ENCODE measurements at places on chromosomes 12 and 14. TPM values are rescaled to one million over a fixed set of nuclear protein-coding genes. Genes with fewer than 3 reads are reported as not detected.

Gene CCDC184
- 2.2 TPM for total RNA-seq

Gene L3HYPDH
- total RNA-seq, result 56.8 TPM

Gene GPR135
- 4.9 TPM for total RNA-seq

Gene LTB4R
- total RNA-seq, result 2.7 TPM

Gene P2RX7
- 1.3 TPM for total RNA-seq

Gene SYNDIG1L
- total RNA-seq, result under 0.01 TPM

Gene PLEKHD1
- total RNA-seq, result 0.07 TPM

Gene SVOP
- not detected for total RNA-seq

Gene PLEKHG7
- total RNA-seq, result not detected

Gene E2F7
- 16.7 TPM for total RNA-seq

Gene CD4
- total RNA-seq, result 0.26 TPM

Gene ATL1
- total RNA-seq, result 4.0 TPM

Gene KLHL42
- 32.2 TPM for total RNA-seq

Gene RPL6
- 807 TPM for total RNA-seq

Gene SLC25A21
- total RNA-seq, result 0.39 TPM

Gene AVPR1A
- total RNA-seq, result 1.9 TPM

Gene ALX1
- not detected for total RNA-seq

Gene NPAS3
- 0.76 TPM for total RNA-seq

Gene MMP14
- 445 TPM for total RNA-seq

Gene SLCO1C1
- 2.0 TPM for total RNA-seq

Gene TSPAN11
- total RNA-seq, result 0.13 TPM

Gene RERG
- total RNA-seq, result 0.65 TPM

Gene TCL1B
- total RNA-seq, result not detected
